Esophagus mucosa (tissue), 1 donor: ENCODE measurements at places on chromosomes 1 and 21. TPM values are rescaled to one million over a fixed set of nuclear protein-coding genes. Genes with fewer than 3 reads are reported as not detected.

DNA sequence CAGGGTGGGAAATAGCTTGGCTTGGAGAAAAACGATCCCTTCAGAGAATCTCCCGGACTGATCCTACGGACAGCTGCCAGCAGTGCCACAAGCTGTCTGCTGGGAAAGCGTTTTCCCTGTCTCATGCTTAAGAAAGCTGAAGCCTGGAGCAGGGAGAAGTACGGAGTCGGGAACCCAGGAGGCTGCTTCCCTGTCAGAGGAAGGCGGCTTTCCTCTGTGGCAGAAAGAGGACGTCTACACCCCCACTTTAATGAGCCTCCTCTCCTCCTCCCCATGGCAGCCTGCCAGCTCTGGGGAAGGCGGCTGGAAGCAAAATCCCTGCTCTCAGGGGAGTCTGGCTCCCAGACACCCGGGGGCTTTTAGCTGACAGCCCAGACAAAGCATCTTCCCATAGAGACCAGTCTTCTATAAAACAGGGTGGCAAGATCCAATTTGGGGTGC lies 7.3 kb downstream of the KIF21B start:
- no peak for ATAC-seq

DNA sequence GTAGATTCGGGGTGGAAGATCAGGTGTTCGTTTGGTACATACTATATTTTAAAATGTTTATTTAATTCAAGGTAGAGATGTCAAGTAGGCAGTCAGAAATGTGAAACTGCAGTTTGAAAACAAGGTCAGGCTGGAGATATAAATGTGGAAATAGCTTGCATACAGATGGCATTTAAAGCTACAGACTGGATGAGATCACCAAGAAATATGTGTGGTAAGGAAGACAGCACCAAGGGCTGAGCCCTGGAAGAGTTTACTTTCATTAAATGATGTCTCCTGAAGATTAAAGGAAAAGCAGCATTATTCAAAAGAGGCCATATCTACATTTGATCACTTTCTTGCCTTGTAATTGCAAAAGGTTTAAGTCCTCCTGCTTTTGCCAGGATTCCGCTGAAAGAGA lies 271.3 kb downstream of the PTBP2 start:
- no peak for ATAC-seq

- ATAC-seq, result no peak
These were observed 7.0 kb downstream of the PSMG1 start for GRCh38 chr21:39176271-39176709.

DNA sequence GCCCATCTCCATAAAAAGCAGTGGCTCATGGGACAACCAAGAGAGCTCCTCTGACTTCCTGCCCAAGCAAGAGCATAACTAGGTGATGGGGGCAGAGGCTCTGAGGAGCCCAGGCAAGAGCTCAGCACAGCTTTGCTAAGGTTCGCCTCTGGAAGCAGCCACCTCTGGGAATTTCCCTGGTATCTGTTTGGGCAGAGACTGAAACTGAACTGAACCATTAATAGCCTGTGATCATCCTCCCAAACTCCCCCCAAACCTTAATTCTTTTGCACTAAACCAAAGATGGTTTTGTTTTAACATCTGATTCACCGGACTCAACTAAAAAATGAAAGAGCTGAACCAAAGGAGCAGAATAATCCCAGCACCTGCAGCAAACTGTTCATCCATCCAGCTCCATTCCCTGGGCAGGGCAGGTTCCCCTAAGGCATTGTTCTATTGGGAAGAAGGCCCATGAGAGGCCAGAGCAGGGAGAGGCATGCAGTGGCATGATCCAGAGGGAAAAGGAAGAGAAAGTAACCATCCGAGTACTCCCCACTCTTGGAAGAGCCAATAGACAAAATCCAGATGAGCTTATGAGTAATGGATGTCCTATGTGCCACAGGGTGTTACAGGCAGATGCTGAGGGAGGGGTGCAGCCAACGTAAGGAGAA lies 77.8 kb upstream of the KAZN start:
- peak; percentile 51 for ATAC-seq

- ATAC-seq, result no peak
These were observed 54.5 kb downstream of the RNF187 start for GRCh38 chr1:228541725-228542124.

DNA sequence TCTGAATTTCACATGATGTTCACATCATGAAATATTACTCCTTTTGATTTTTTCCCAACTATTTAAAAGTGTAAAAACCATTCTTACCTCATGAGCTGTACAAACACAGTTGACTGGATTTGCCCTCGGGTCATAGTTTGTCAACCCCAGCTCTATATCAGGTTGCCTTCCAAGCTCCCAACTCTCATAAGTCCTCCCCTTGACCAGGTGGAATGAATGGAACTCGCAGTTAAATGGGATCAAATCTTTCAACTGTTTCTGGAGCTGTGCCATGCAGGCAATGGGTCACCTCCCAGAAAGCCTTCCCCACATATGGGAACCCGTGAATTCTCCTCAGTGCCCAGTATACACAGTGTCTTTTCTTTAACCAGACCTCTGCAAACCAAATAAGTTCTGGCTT lies 169.8 kb upstream of the FOXD3 start:
- ATAC-seq, result no peak

DNA sequence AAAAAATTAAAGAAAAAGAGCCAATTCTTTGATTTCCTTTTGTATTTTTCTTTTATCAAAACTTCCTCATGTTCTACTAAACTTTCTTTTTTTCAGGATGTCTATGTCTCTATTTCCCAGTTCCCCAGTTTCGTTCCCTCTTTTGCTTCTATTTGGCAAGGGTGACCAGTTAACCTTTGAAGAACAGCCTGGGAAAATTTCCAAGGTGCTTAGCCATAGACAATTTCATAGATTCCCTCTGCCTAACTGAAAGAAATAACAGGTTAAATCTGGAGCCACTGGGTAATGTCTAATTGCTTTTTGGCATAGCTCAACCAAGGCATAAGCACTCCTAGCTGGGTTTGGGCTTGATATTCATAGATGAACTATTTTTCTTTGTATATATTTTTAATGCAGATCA lies 272.3 kb downstream of the ADGRL2 start:
- ATAC-seq, result no peak

DNA sequence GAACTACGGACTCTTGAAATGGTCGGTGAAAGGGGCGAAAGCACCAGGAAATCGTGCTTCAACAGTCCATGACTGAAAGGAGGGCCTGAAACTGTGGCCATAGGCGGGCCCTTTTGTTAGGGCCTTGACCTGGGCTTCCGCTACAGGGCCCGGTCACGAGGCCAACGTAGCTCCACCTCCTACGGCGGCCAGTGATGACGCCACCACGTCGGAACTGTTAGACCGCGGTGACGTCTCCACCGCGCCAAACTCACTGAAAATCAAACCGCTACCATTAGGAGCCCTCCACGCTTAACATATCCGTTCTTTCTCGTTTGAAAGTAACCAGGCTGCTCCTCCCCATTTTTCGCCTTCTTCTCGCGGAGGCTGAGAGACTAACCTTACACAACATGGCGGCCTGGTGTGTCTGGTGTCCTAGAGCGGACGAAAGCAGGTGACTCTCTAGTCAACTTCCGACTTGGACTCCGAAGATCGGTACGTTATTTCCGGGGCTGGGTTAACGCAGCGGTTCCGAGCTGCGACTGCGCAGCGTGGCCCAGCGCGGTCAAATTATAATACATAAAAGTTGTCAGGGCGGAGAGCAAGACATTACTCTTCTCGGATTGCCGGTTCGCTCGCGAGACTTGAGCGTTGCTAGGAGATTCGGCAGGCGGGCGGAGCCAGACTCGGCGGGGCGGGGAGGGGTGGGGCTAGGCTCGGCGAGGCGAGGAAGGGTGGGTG lies 371 bp upstream of the CACYBP start:
- peak; percentile 93 for ATAC-seq

GRCh38 chr1:32891630-32892029 lies 5.3 kb downstream of the HPCA start:
- no peak for ATAC-seq

GRCh38 chr1:102834688-102835320 lies 273.5 kb downstream of the COL11A1 start:
- no peak for ATAC-seq

- no peak for ATAC-seq
These were observed 25.7 kb upstream of the ERICH3 start for GRCh38 chr1:74699331-74699730.

DNA sequence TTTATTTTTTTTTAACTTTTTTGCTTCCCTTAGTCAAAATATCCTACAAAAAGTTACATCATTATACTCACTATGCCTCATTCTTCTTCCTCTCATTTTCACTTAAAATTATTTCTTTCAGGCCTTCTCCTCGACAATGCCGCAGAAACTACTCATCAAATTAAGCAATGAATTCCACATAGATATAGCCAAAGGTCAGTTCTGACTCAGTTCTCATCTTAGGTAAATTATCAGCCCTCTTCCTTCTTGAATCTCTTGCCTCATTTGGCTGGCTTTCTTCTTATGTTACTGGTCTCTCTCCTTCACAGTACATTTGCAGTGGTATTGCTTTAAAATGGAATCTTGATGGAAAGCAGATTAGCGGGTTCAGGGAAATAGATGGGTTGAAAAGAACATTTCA lies 260.7 kb upstream of the BRINP3 start:
- no peak for ATAC-seq

- ATAC-seq, result no peak
These were observed 54.6 kb downstream of the LDLRAD2 start for GRCh38 chr1:21866707-21867043.

GRCh38 chr21:16406355-16406754 lies 676.6 kb downstream of the USP25 start:
- no peak for ATAC-seq

DNA sequence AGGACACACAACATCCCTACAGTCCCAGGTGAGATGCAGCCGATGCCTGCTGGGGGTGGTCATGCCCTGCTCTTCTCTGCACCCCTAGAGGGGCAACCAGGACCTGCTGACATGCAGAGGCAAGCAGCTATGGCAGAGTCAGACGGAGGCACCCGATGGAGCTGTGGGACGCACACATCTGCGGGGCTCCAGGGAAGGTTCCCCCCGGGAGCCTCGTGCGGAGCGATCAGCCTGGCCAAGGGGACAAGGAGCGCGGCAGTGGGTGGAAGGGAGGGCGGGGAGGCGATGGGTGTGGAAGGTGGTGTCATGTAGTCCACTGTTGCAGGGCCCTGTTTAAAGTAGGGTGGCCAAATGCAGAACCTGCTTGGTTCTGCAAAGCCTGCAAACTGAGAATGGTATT lies 143.0 kb upstream of the AJAP1 start:
- no peak for ATAC-seq

GRCh38 chr21:46439906-46440305 lies 18.8 kb upstream of the DIP2A start:
- no peak for ATAC-seq

- no peak for ATAC-seq
These were observed 31.0 kb downstream of the ZNF362 start for GRCh38 chr1:33287317-33287716.

DNA sequence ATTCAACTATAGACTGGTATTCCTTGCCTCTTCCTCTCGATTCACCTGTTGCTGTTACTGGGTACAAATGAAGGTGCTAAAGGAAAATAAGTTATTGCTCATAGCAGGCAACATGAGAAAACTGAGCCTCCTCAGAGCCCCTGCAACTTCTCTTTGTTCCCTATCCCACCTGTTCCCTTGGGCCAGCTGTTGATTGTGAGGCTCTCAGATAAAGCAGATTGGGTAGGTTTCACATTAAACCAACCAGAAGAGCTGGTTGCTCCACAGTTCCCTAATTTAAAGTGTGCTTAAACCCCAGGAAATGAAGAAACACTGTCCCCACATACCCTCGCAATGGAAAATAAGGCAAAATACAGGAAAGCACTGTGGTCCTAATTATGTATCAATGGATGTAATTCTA lies 4.8 kb downstream of the DEDD start:
- ATAC-seq, result no peak

GRCh38 chr1:146051452-146051851 lies 29.9 kb upstream of the HJV start:
- ATAC-seq, result peak; percentile 48

GRCh38 chr1:58465825-58466629 lies 80.5 kb downstream of the OMA1 start:
- no peak for ATAC-seq

- no peak for ATAC-seq
These were observed 2.8 kb downstream of the ITPKB start for GRCh38 chr1:226736001-226736907.

GRCh38 chr1:54888080-54888733 lies 1.2 kb upstream of the DHCR24 start:
- ATAC-seq, result no peak

GRCh38 chr1:23556635-23557470 lies 2.4 kb downstream of the ID3 start:
- no peak for ATAC-seq

DNA sequence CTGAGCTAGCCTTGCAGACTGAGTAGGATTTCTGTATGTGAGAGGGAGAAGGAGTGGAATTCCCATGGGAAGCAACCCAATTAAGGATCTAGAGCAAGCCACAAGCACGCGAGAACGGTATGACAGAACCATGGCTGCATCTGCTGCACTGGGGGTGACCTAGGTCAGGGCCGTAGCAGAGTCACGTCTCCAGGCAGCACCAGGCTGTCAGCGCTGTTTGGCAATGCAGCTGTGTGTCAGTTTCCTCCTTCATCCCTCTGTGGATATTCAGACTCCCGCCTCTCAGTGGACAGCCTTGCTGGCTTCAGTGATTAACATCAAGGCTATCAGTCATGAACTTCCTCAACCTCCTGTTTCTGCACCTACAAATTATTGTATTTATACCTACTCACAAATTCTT lies 118.1 kb upstream of the PPP2R5A start:
- peak; percentile 54 for ATAC-seq

GRCh38 chr1:156151093-156151688 lies 2.2 kb upstream of the SEMA4A start:
- ATAC-seq, result peak; percentile 22

GRCh38 chr1:196063952-196064351 lies 544.3 kb downstream of the KCNT2 start:
- no peak for ATAC-seq

DNA sequence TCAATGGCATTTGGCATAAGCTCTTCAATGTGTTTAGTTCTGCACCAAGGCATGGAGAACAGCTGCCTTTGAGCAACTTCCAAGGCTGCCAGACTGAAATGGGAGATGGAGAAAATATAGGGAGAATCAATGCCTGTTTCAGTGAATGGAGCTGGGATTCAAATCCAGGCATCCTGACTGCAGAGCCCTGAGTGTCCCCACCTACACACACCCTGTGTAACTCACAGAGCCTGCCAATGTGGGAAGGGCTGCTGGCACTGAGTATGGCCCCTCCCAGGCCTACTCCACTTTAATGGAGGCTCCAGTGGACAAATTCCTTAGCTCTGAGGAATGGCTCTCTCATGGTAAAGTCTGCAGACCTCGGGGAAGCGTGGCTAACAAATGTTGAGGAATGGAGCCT lies 145.6 kb upstream of the TNR start:
- ATAC-seq, result no peak

The SLC6A9 gene
- 46.7 TPM for total RNA-seq

The C1orf141 gene
- not detected for total RNA-seq

The SLC37A1 gene
- 13.9 TPM for total RNA-seq

The NCSTN gene
- total RNA-seq, result 60.1 TPM

The RNU1-4 gene
- total RNA-seq, result 6,387 TPM

The KMO gene
- total RNA-seq, result 0.12 TPM

The FAM72A gene
- total RNA-seq, result 4.2 TPM

The DNM3 gene
- total RNA-seq, result 1.6 TPM
